ENCODE measurements at places on chromosomes 16 and 17.

DNA sequence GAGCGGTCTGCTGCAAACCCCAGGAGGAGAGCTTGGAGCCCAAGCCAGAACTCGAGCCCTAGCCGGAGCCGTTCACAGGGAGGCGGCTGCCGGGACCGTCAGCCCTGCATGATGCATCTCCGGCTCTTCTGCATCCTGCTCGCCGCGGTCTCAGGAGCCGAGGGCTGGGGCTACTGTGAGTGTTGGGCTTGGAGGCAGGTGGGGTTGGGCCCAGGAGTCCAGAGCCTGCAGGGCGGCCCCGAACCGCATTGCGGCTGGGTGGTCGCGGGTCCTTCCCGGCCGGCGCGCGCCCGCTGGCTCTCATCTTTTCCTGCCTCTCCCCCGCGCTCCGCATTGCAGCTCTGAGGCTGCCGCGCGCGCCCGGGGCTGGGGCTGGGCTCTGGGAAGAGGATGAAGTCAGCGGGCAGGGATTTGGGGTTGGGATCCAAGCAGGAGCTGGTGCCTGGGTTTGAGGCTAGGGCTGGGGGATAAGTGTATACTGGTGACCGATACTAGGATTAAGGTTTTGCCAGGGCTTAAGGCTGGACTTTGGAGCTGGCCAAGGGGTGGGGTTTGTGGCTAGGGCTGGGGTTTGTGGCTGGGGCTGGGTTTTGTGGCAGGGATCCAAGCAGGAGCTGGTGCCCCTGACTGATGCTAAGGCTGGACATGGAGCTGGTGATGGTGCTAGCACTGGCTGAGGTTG is 532 bp downstream of the CNTNAP1 start:
- peak; percentile 89 for DNase-seq

GRCh38 chr17:36674278-36674650 is 72.9 kb downstream of the MRM1 start:
- DNase-seq = no peak

DNA sequence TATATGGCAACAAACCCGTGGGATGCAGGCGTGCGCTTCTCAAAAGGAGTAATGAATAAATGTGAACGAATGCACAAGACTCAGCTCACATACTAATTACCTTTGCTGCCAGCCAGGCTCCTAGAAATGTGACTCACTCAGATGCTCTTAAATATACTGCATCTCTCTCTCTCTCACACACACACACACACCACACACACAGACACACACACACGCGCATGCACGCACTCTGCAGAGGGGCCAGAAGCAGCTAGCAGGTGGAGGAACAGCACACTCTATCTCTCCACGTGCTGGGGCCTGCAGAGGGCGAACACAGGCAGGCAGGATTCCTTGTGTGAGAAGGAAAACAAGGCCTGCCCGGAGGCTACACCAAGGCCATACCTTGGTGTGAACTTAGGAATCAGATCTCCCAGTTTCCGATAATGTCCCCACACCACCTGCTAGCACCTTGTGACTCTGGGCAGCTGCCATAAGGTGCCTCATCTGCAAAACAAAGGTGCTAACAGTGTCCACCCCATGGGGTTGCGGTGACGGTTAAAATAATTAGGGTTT is 5.3 kb downstream of the GPRC5B start:
- no peak for DNase-seq

DNA sequence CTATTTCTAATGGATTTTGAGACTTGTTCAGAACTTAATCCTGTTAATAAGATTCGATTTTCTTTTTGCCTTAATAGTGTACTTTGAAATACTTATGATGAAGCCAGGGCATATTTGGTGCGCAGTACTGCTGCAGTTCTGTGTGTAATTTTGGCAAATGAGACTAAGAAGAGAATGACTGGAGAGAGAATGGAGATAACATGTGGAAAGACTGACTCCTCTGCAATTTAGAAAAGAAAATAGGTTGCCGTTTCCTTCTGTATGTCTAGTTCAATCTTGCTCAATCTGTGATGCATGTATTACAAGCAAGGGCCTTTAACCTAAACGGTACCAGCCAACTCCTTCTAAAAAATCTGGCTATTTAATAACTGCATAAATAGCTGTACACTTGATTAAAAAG is 285.1 kb upstream of the CDH11 start:
- no peak for DNase-seq

GRCh38 chr17:80901319-80901718 is 90.3 kb upstream of the CHMP6 start:
- DNase-seq = no peak

Data from posterior vena cava (tissue), 2 donors.